Activated CD4-positive, alpha-beta T cell treated with anti-CD3 and anti-CD28 coated beads for 36 hours (primary cell): ENCODE measurements at places on chromosomes 5 and 9. TPM values are rescaled to one million over a fixed set of nuclear protein-coding genes. Genes with fewer than 3 reads are reported as not detected.

DNA sequence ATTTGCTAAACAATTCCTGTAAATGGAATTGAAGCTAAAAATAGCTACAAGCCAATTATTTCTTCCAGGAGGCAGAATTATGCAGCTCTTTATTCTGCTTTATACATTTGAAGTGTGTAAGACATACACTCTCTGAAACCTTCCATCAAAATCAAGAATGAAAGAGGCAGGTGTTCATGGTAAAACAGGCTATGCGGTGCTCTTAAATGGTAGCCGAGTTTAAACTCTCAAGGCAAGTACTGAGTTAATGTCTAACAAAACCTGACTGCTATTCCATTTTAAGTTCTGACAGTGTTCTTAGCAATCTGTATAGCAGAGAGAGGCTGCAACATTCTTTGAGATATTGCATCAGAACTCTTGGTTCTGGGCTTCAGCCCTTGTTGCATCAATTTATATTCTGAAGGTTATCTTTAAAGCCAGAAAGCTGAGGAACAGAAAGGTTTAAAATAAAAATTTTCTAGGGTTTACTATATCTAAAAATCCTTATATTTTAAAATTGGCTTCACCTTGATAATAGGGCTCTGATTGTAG is 248.3 kb upstream of the CCNG1 start:
- no peak for DNase-seq
- no peak overlapping the region for H3K4me3 ChIP-seq
- no peaks in the 10 kb centered on the region for H3K27me3 ChIP-seq
- no peaks in the 10 kb centered on the region for H3K36me3 ChIP-seq

GRCh38 chr5:66923922-66924321 is 272.7 kb downstream of the CD180 start:
- H3K4me1 ChIP-seq, result no peaks in the 10 kb centered on the region
- no peaks in the 10 kb centered on the region for H3K36me3 ChIP-seq
- no peak for DNase-seq
- H3K4me3 ChIP-seq, result no peak overlapping the region

GRCh38 chr9:27618066-27618465 is 44.8 kb upstream of the C9orf72 start:
- no peak overlapping the region for H3K27ac ChIP-seq
- H3K27me3 ChIP-seq, result peaks cover 14% of the 10 kb centered on the region
- H3K4me1 ChIP-seq, result no peaks in the 10 kb centered on the region
- no peaks in the 10 kb centered on the region for H3K36me3 ChIP-seq

- no peaks in the 10 kb centered on the region for H3K27me3 ChIP-seq
- peaks cover 3% of the 10 kb centered on the region for H3K36me3 ChIP-seq
- no peak for DNase-seq
- H3K27ac ChIP-seq, result no peak overlapping the region
- H3K4me1 ChIP-seq, result peaks cover 43% of the 10 kb centered on the region
Observed at GRCh38 chr9:34332076-34332964, 3.0 kb downstream of the NUDT2 start.

DNA sequence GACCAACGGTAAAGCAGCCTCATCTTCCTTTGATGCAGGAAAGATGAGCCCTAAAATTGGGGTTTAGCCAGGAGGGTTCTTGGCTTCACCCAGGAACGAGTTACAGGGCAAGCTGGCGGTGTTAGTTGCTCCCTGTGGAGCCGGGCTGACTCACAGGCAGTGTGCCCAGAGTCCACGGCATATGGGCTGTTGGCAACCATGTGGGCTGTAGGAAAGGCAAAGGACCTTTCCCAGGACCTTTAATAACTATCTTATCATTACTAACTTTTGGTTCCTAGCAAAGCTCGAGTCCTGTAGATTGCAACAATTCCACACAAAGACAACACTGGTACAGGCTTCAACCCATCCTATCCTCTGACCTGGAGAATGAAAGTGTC is 29.8 kb upstream of the CLPTM1L start:
- no peaks in the 10 kb centered on the region for H3K27me3 ChIP-seq
- no peak overlapping the region for H3K27ac ChIP-seq
- no peaks in the 10 kb centered on the region for H3K36me3 ChIP-seq
- DNase-seq, result no peak

DNA sequence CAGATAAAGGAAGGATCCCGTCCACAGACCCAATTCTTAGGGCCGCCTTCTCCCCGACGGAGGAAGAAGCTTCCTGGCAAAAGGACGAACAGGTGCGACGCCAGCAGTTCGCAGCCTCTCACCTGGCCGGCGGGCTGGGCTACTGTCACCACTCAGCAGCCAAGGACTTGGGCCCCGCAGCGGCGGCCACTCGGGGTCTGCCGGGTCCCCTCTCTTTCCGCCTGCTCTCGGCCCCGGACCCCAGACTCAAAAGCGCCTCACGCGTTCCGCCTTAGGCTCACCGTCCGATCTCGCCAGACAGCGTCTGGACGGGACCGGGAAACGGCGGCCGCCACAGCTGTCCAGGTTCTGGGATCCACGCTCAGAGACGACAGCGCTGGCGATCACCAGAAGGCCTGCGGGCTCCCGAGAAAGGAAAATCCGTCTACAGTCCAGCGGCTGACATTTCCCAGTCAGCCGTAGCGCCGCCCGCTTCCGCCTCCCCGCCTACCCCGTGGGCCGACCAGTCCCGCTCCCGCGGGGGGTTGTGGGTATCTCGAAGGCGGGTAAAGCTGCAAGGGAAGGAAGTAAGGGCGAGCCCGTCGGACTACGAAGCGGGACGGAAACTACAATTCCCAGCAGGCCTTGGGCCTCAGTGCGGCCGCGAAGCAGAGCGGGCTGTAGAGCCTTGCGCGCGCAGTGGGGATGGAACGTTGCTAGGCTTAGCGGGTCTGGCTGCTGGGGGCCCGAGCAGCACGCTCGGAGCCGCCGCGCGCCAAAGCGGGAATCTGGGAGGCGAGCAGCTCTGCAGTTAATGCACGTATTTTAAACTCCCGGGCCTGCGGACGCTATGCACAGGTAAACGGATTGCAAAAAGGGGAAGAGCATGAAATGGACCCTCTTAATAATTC is at the start of the genes LMBRD2 and SKP2:
Gene LMBRD2, minus strand, starts transcription at position 454 of the 890 bp plus-strand sequence. CDS start 8,538 bp downstream, outside the sequence.
Gene SKP2, plus strand, starts transcription at position 678 of the 890 bp plus-strand sequence. Its CDS starts 152 bp downstream, at position 830.
- peak within 1 kb of the TSS; percentile 91 for H3K27ac ChIP-seq
- peak; percentile 98 for DNase-seq
- no peaks in the 10 kb centered on the region for H3K27me3 ChIP-seq
- H3K4me1 ChIP-seq, result peaks cover 55% of the 10 kb centered on the region

DNA sequence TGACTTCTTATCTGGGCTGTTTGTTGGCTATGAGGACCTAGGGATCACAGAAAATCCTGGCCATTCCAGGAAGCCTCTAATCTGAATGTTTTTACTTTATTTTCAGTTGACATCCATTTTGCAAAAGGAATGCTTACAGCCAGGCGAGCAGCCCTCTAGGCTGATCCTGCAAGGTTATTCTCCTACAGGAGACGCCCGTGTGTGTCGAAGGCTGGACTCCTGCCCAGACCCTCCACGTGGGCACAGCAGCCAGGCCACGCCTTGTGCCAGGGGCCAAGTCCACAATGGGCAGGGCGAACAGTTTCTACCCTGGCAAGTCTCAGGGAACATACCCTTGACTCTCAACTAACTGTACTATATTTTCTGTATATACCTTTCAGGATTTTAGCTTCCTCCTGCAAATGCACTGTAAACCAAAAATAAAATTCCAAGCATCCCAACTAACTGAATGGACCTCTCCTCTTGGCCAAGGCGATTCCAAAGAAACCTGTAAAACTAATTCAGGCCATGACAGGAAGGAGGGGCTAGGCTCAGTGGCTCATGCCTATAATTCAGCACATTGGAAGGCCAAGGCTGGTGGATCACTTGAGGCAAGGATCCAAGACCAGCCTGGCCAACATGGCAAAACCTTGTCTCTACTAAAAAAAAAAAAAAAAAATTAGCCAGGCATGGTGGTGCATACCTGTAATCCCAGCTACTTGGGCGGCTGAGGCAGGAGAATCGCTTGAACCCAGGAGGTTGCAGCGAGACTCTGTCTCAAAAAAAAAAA is 5.7 kb downstream of the CMBL start:
- H3K4me1 ChIP-seq, result peaks cover 2% of the 10 kb centered on the region
- DNase-seq, result no peak
- H3K4me3 ChIP-seq, result no peak overlapping the region

DNA sequence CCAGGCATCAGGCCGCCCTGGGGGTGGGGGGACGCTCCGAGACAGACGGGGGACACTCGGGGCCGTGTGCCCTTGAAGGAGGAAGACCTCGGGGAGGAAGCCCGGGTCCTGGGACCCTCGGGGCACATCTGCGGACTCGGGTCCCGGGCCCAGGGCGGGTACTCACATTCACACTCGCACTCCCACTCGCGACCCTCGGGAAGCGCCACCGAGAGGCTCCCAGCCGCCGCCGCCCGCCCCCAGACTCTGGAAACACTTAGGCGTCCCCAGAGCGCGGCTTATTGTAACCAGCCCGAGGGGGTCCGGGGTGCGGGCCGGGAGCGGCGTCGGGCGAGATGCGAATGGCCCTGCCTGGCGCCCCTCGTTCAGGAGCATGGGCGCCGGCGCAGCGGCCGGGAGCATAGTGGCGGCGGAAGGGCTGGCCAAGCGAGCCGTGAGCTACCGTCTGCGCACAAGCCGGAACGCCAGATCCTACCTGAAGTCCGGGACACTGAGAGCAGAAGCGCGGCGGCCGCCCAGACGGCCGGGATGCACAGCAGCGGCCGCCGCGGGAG is 559 bp downstream of the ROR2 start:
- H3K4me1 ChIP-seq, result peaks cover 4% of the 10 kb centered on the region
- peaks cover 2% of the 10 kb centered on the region for H3K36me3 ChIP-seq
- no peak for DNase-seq
- H3K27ac ChIP-seq, result no peak overlapping the region
- peaks cover 64% of the 10 kb centered on the region for H3K27me3 ChIP-seq

GRCh38 chr5:42995360-42995751 is 44.8 kb downstream of the ANXA2R start:
- H3K4me1 ChIP-seq, result peaks cover 26% of the 10 kb centered on the region
- peak overlapping the region; percentile 98 for H3K4me3 ChIP-seq
- no peaks in the 10 kb centered on the region for H3K27me3 ChIP-seq
- no peak for DNase-seq

GRCh38 chr5:174794931-174795672 is 70.7 kb downstream of the MSX2 start:
- DNase-seq, result no peak
- H3K27ac ChIP-seq, result no peak overlapping the region
- no peak overlapping the region for H3K4me3 ChIP-seq
- peaks cover 28% of the 10 kb centered on the region for H3K27me3 ChIP-seq
- H3K36me3 ChIP-seq, result no peaks in the 10 kb centered on the region
- no peaks in the 10 kb centered on the region for H3K4me1 ChIP-seq

DNA sequence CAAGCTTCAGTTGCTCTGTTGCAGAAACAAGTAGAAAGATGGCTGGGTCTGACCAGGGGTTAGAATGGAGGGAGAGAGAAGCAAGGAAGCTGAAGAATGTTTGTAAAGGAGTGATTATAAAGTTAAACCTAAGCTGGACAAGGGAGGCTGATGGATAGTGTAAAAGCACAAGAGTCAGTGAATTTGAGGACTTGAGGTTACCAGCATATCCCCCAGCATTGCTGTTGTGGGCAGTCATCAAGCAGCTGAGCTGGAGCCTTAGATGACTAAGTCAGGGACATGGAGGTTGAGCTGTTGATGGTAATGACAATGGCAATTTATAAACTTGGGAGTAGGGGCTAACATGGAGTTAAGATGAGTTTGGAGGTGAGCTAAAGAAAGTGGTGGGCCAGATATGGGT is 131.5 kb downstream of the ERCC6L2 start:
- peaks cover 24% of the 10 kb centered on the region for H3K36me3 ChIP-seq
- H3K4me3 ChIP-seq, result no peak overlapping the region
- no peaks in the 10 kb centered on the region for H3K27me3 ChIP-seq
- peaks cover 2% of the 10 kb centered on the region for H3K4me1 ChIP-seq
- no peak for DNase-seq
- H3K27ac ChIP-seq, result no peak overlapping the region

DNA sequence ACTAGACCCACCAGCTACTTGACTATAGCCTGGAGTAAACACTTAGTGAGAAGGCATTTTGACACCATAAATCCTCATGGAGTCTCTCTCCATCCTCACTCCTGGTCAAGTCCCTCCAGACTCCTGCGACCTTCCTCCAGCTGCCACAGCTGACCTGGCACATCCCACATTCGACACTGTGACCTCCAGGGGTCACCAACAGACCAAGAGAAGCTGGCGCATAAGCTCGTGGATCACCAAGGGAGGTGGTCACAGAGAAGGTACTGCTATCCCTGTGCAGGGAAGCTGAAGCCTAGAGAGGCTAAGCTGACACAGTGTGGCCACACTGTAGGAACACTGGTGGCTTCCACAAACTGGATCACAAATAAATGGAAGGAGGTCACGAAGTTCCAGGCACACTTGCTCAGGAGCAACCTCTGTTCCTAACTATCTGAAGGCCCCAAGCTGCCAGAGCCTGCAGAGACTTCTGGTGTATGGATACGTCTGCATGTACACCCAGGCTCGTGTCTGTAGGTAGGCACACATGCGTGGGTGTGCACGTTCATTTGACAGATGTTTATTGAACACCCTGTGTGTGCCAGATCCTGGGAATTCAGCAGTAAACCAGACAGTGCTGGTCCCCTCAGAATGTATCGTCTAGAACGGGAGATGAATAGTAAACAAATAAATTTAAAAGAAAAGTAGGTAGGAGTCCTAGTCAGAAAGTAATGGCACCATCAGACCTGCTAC is 104.4 kb downstream of the C5orf15 start:
- H3K27ac ChIP-seq, result no peak overlapping the region
- no peak overlapping the region for H3K4me3 ChIP-seq
- H3K27me3 ChIP-seq, result no peaks in the 10 kb centered on the region
- no peak for DNase-seq
- no peaks in the 10 kb centered on the region for H3K36me3 ChIP-seq

GRCh38 chr5:13278811-13279210 is 665.7 kb downstream of the DNAH5 start:
- no peak overlapping the region for H3K4me3 ChIP-seq
- no peaks in the 10 kb centered on the region for H3K27me3 ChIP-seq
- H3K4me1 ChIP-seq, result no peaks in the 10 kb centered on the region
- no peaks in the 10 kb centered on the region for H3K36me3 ChIP-seq

The GRXCR2 gene
- total RNA-seq, result not detected

The ADGRD2 gene
- not detected for total RNA-seq

The ACTBL2 gene
- not detected for total RNA-seq

The RNF183 gene
- 0.37 TPM for total RNA-seq

The ST8SIA4 gene
- 32.0 TPM for total RNA-seq

The LCN9 gene
- not detected for total RNA-seq

The TMEM252 gene
- total RNA-seq, result not detected

The NR2F1 gene
- not detected for total RNA-seq
